ENCODE measurements at places on chromosomes 1 and 21. TPM values are rescaled to one million over a fixed set of nuclear protein-coding genes. Genes with fewer than 3 reads are reported as not detected.

Gene HES3
- polyA plus RNA-seq: not detected

Gene OSCP1
- polyA plus RNA-seq: not detected

Gene AADACL3
- not detected for polyA plus RNA-seq

Gene REG4
- polyA plus RNA-seq: not detected

Gene LCE2A
- polyA plus RNA-seq: not detected

Gene TRIM46
- polyA plus RNA-seq: not detected

Gene CFH
- polyA plus RNA-seq: 0.74 TPM

Gene CR1
- polyA plus RNA-seq: not detected

Gene PM20D1
- 3.1 TPM for polyA plus RNA-seq

Gene C8A
- not detected for polyA plus RNA-seq

Gene PLA2G2D
- not detected for polyA plus RNA-seq

Gene GLMN
- 15.3 TPM for polyA plus RNA-seq

- no peak overlapping the region for H3K27ac ChIP-seq
- H3K36me3 ChIP-seq: no peaks in the 10 kb centered on the region
- no peak overlapping the region for H3K4me3 ChIP-seq
- H3K4me1 ChIP-seq: no peaks in the 10 kb centered on the region
- DNase-seq: no peak
- peaks cover 5% of the 10 kb centered on the region for H3K27me3 ChIP-seq
Observed at GRCh38 chr1:7177438-7178146, 392.3 kb downstream of the CAMTA1 start.

DNA sequence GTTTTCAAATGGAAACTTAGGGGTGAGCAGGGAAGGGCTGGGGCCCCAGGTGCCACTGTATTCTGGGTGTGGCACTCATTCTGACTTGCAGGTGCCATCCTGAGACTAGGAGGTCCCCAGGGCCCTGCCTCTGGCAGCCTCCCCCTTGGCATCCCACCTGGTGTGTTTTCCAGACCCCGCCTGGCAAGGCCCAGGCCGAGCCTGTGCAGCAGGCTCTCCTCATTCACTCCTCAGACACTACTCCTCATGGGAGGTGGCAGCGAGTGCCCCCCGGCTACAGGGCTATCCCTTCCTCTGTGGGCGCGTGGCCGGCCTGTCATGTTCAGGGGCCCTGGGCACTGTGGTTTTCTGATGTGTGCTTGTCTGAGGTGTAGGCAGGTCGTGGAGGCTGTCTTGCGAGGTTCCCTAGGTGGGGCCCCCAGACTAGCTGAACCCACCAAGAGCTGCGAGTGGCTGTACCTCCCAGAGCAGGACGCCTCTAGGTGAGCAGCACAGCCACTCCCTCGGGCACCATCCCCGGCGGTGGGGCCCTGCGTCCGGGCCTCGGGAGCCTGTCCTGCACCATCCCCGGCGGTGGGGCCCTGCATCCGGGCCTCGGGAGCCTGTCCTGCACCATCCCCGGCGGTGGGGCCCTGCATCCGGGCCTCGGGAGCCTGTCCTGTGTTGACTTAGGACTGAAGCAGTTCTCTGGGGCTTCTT, 13.2 kb downstream of the SLX9 start:
- H3K27me3 ChIP-seq: peaks cover 2% of the 10 kb centered on the region
- peaks cover 11% of the 10 kb centered on the region for H3K36me3 ChIP-seq
- H3K4me3 ChIP-seq: no peak overlapping the region

DNA sequence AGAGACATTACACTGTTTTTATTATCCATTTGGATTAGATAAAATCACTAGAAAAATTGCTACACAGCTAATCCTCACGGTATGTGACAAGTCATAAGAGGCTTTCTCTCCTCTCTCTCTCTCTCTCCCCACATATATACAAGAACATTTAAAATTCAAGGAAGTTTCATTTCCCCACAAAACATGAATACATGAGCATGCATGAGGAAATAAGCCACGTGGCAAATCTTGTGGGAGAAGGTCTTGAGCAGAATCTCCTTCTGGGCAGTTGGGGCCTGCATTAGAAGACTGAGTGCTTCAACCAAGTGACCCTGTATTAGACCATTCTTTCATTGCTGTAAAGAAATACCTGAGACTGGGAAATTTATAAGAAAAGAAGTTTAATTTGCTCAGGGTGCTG, 1313.1 kb downstream of the MRPL39 start:
- peaks cover 3% of the 10 kb centered on the region for H3K4me1 ChIP-seq
- no peaks in the 10 kb centered on the region for H3K36me3 ChIP-seq
- no peak overlapping the region for H3K27ac ChIP-seq

- peaks cover 2% of the 10 kb centered on the region for H3K27me3 ChIP-seq
- H3K4me3 ChIP-seq: peak overlapping the region; percentile 75
- peaks cover 58% of the 10 kb centered on the region for H3K4me1 ChIP-seq
- no peak for DNase-seq
- H3K36me3 ChIP-seq: no peaks in the 10 kb centered on the region
- no peak overlapping the region for H3K27ac ChIP-seq
Observed at GRCh38 chr1:23524716-23525401, 6.2 kb downstream of the E2F2 start.

DNA sequence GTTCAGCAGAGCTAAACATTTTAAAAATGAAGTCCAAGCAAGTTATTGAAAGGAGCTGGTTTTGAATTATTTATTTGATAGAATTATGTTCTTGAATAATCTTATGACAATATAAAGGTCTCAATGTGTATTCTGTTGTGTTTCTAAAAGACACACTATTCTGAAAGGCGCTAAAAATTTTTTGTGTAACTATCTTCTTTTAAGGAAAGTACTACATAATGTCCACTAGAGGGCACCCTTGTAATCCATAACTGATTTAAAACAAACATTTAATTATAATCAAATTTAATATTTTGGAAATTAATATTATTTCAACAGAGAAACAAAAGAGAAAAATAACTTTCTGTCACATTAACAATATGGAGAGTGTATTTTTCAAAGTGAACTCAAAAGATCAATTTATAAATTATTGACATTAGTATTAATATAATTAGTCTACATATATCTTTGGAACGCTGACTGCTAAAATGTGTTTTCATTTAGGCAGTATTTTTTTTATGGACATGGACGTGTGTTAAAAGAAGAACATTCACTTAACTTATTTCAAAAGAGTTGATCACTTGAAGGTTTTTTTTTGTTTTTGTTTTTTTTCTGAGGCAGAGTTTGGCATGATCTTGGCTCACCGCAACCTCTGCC, 248.4 kb downstream of the DENND1B start:
- H3K27me3 ChIP-seq: peaks cover 2% of the 10 kb centered on the region
- no peaks in the 10 kb centered on the region for H3K36me3 ChIP-seq
- H3K4me3 ChIP-seq: no peak overlapping the region
- H3K4me1 ChIP-seq: no peaks in the 10 kb centered on the region
- no peak overlapping the region for H3K27ac ChIP-seq

- no peaks in the 10 kb centered on the region for H3K4me1 ChIP-seq
- no peak overlapping the region for H3K27ac ChIP-seq
- DNase-seq: no peak
- H3K27me3 ChIP-seq: peaks cover 7% of the 10 kb centered on the region
Observed at GRCh38 chr1:39141925-39142324, 62.6 kb upstream of the MACF1 start.

GRCh38 chr1:207998691-207999090, 87.8 kb upstream of the CD34 start:
- H3K27ac ChIP-seq: no peak overlapping the region
- H3K4me1 ChIP-seq: no peaks in the 10 kb centered on the region
- no peak for DNase-seq
- H3K4me3 ChIP-seq: no peak overlapping the region
- no peaks in the 10 kb centered on the region for H3K27me3 ChIP-seq

DNA sequence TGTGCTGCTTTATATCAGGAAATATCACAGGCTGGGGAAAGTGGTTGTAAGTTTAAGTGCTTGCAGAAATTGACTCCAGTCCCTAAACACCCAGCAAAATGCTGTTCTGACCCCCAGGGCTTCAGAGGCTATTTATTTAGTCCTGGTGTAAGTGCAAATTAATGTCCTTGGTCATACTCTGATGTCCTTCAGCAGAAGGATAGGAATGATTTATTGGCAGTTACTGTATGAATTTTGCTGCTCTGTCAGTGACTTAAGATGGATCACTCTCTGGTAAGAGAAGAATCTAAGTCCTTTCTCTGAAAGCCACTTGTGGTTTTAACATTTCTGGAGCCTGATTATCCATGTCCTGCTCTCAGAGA, 21.9 kb downstream of the FAM20B start:
- no peak overlapping the region for H3K27ac ChIP-seq
- no peak for DNase-seq
- H3K36me3 ChIP-seq: peaks cover 4% of the 10 kb centered on the region

DNA sequence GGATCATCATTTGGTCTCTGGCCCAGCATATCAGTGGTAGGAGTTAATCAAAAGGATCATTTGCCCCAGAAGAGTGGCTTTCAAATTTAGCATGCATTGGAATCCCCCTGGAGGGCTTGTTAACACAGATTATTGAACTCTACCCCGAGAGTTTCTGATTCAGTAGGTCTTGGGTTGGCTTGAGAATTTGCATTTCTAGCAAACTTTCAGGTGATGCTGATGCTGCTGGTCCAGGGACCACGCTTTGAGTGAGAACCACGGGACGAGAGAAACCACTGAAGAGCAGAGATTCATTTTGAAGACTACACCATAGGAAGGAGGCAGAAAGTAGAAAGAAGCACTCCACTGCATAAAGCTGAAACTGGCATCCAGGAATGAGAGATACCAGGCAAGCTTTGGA, 81.3 kb upstream of the DUSP10 start:
- peaks cover 32% of the 10 kb centered on the region for H3K4me1 ChIP-seq
- H3K4me3 ChIP-seq: no peak overlapping the region
- H3K27ac ChIP-seq: no peak overlapping the region

DNA sequence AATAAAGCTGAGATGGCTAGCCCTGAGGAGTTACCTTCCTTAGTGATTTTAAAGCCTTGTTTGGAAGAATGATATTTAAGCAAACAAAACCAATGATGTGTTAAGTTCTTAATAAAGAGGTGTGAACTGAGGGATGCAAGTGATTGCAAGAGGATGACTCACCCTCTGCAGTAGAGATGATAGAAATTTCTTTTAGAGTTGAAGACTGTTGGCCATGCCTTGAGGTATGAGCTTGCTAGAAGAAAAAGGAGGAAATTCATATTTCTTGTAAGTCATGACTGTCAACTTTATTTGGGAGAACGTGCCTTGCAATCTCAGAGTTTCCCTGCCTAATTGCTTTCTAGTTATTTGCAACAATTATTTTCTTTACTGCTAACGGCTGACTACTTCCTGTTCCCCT, 94.7 kb downstream of the PLA2G4A start:
- H3K36me3 ChIP-seq: no peaks in the 10 kb centered on the region
- no peak overlapping the region for H3K4me3 ChIP-seq
- no peaks in the 10 kb centered on the region for H3K4me1 ChIP-seq
- no peak overlapping the region for H3K27ac ChIP-seq
- H3K27me3 ChIP-seq: no peaks in the 10 kb centered on the region
- no peak for DNase-seq

- no peak overlapping the region for H3K27ac ChIP-seq
- H3K4me1 ChIP-seq: peaks cover 14% of the 10 kb centered on the region
- H3K36me3 ChIP-seq: no peaks in the 10 kb centered on the region
- no peaks in the 10 kb centered on the region for H3K27me3 ChIP-seq
- DNase-seq: no peak
- H3K4me3 ChIP-seq: no peak overlapping the region
Observed at GRCh38 chr1:8951231-8951630, 5.6 kb downstream of the CA6 start.

DNA sequence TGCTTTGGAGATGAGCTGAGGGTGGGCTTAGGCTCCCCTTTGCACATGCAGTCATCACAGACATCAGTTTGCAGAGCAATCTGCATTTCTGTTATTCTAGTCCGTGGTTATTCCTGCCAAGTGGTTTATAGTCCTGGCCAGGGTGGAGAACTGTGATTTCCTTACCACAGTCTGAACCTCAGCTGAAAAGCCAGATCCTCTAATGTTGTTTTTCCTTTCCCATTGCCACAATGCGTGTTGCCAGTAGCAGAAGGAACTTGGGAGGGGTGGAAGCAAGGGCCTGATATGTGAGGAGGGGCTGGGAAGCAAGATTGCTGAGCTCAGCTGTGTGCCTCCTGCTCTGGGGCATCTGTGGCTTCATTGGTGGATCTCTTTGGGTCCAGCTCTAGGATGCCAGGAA, 18.0 kb upstream of the ST3GAL3 start:
- no peak overlapping the region for H3K4me3 ChIP-seq
- H3K4me1 ChIP-seq: peaks cover 23% of the 10 kb centered on the region
- no peak for DNase-seq
- H3K27ac ChIP-seq: no peak overlapping the region

DNA sequence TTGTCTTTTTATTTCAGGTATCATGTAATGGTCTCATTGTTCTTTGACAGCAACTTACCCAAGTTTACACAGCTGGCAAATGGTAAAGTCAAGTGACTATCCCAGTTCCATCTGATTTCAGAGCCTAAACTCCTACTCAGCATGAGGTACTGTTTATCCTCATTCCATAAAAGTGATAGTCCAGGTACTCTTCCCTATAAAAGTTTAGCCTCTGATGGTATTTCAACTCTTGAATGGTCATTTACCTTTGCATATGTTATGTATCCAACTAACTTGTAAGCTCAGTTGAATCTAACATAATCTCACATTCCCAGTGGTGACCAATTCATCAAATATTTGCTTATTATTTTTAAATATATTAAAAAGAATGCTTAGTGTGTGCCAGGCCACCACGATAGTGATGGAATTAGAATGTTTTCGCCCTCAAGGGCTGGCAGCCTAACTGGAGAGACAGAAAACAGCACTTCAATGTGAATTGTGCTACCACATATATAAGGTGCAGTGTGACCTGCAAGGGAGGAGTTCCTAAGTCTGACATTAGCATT, 307.1 kb downstream of the CTH start:
- no peaks in the 10 kb centered on the region for H3K27me3 ChIP-seq
- H3K27ac ChIP-seq: no peak overlapping the region
- no peaks in the 10 kb centered on the region for H3K36me3 ChIP-seq
- DNase-seq: no peak
- H3K4me3 ChIP-seq: no peak overlapping the region

Measured in immature natural killer cell (primary cell).